ENCODE measurements at places on chromosomes 2 and 18.

- no peak for DNase-seq
Observed at GRCh38 chr2:46703588-46703987, 212.0 kb downstream of the MCFD2 start.

- DNase-seq, result no peak
Observed at GRCh38 chr2:156129227-156129626, 203.3 kb downstream of the NR4A2 start.

DNA sequence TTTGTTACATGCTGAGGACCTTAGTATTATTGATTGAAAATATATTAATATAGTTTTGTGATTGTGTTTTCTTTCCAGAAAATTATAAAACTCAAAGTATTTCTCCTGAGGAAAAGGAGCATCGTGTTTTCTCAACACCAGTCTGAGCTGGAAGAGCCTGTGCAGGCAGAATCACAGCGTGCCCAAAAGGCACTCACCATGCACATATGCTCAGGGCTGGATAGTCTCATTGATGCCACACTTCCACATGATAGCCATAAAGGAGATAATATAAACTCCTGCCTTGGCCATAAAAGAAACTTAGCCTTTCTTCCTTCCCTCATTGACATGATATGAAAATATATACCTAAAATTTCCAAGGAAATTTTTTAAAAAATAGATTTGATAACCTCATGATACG lies 4.0 kb downstream of the PDE1A start:
- no peak for DNase-seq

DNA sequence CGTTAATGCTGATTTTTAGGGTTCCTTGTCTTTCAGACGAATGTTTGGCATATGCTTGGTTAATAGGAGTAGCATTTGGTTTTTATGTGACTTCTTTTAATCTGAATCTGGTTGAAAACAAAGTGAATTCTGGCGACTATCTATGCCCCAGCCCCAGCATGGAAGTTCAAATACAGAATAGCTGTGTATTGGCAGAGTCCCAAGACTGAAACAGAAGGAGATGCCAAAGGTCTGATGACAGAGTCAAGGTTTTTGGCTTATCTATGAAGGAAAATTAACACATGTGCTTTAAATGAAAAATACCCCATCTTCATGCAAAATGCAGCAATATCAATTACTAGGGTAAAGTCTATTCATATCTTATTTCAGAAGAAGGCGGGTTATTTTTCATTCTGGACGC lies 734.8 kb upstream of the NXPH2 start:
- no peak for DNase-seq

DNA sequence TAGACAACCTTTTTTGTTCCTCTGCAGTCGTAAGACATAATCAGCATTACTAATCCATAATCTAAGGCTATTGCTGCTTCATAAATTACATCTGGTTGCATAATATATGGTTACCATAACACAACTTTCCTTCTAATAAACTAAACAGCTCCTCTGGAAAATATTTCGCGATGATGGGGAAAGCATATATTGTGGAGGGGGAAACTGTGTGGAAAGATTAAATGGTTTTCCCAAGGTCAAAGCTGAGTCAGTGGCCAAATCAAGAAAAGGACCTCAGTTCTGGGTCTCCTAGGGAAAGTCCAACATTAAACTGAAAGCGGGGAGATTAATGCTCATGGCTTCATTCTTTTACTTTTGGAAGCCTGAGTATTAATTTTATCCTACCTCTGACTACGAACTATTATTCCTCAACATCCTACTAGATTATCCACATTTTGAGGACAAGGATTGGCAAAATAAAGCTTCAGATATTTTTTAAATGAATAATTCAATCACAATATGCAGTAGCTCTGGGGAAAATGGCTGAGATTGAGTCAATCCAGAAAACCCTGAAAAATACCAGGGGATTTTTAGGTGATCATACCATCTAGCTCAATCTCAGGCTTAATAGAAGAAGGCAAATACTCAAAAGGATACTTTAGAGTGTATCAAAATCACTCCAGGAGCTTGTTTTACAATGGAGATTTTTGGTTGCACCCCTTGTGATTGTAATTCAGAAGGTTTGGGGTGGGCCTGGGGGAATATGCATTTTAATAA lies 33.8 kb upstream of the STK17B start:
- DNase-seq, result peak; percentile 16

DNA sequence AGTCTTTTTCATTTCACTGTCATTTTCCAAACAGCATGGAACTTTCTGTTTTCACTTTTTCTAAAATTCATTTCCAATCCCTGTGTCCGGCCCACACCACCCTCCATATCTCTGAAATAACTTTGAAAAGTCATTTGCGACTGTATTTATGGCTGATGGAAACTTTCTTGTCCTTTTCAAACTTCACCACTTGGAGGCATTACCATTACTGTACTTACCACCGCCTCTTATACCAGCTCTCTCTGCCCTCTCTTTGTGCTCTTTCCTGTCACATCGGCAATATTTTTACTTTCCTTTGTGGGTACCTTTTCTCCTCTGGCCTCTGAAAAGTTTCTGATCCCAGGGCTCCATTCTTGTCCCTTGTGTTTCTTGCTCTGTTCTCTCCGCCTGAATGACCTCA lies 39.5 kb upstream of the IL1RL1 start:
- no peak for DNase-seq

GRCh38 chr2:6163932-6164331 lies 471.7 kb downstream of the SOX11 start:
- DNase-seq, result no peak

DNA sequence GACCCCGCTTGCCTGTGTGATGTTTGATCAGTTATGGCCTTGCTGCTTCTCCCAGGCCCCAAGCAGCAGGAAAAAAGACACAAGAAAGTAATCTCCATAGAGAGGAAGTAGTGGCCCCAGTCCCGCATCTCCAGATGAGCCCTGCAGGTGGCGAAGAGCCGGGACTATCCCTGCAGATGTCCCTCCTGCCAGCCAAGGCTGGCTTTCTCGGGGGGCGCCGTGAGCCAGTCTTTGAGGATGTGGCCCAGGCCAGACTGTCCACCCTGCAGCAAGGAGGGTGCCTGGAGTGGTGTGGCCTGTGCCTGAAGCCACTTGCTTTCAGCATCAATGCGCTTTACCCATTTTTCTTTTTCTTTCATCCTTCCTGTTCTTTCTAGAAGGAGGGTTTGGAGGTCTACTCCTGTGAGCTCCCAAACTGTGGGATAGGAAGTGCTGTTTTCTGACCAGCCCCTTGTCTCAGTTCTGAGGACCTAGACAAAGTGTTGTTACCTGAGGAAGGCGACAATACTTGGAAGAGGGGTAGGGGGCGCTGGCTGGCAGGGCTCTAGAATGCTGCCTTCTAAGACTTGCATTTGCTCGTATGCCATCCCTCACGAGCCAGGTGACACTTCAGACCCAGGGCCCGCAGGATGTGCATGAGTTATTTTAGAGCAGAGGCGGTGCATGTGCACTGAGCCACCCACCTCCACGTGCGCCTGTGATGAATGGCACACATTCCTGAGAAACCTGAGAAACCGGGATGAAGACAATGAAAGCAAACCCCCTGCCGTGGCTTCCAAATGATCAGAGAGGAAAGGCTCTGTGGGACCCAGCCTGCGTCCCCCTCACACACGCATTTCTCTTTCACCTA lies 255.8 kb downstream of the FBXO15 start:
- no peak for DNase-seq

GRCh38 chr18:49072524-49072934 lies 121.8 kb upstream of the SMAD7 start:
- peak; percentile 28 for DNase-seq

- DNase-seq, result no peak
Observed at GRCh38 chr18:3721771-3722648, 272.0 kb downstream of the TGIF1 start.

DNA sequence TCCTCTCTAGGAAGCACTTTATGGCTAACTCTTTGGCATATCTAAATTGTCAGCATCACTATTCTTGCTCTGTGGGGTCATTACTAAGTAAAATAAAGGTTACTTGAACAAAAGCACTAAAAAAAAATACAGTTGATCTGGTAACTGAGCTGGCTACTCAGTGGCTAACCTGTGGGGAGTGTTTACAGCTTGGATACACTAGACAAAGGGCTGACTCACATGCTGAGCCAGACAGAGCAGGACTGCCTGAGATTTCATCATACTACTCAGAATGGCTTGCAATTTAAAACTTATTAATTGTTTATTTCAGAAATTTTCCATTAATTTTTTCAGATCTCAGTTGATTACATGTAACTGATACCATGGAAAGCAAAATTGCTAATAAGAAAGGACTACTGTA lies 1690.4 kb upstream of the SLC39A10 start:
- DNase-seq, result peak; percentile 93

DNA sequence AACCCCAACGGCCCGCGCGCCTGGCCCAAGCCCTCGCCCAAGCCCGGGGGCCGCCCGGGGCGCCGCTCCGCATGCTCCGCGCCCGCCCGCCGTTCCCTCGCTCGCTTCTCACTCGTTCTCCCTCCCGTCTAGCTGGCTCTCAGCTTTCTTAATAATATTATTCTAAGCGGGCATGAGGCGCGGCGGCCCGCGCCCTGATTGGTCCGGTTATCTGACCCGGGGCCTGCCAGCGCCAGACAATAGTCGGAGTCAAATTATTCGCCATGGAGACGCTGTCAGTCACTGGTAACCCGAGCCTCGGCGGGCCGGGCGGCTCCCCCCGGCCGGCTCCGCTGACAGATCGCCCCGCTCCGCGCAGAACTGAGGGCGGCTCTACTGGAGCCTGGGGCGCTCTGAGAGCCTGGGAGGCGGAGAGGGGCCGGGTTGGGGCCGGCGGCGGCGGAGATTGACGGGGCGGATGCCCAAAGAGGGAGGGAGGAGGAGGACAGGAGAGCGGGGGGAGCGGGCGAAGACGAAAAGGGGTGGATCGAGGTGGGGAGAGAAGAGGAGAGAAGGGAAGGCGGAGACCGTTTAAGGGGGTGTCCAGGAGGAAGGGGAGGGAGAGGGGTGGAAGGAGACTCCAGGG lies at the start of gene SIX2:
Gene SIX2 (minus strand): TSS at position 150 of the 625 bp plus-strand sequence. CDS start 342 bp downstream, outside the sequence.
- DNase-seq, result peak; percentile 92

GRCh38 chr18:46199515-46200147 lies 95.4 kb downstream of the HAUS1 start:
- DNase-seq, result no peak

DNA sequence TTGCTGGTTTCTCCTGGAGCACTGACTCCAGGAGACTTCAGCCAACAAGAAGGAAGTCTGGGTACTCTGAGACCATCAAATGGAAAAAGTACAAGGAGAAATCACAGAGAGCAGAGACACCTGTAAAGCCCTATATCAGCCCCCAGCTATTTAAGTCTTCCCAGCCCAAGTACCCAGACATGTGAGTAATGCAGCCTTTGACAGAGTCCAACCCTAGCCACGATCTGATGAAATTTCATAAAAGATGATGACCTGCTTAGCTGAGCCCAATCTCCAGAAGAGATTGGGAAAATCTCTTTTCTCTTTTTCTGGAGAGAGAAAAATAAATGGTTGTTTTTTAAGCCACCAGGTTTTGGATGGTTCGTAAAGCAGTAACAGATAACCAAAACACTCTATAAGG lies 196.6 kb downstream of the NBAS start:
- DNase-seq, result peak; percentile 44

DNA sequence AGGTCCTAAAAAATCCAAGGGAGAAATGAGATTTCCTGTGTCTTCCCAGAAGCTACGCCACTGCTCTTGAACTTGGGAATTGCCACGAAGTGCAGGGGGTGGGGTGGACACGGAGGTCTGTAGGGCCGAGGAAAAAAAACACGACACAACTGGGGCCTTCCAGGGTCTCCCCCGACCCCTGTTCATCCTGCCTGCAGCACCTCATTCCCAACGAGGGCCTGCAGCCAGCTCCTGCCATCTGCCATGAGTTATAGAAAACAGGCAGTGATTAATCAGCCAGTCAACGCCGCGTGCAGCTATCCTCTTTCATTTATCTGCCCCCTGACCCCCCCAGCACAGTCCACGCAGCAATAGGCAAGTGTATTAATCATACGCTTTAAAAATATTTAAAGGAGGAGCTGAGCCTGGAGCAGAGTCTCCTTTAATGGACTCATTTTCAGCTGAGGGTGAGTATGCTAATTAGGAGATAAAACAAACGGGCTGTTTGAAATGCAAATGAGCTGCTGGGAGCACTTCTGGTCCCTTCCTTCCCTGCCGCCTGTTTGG lies 209.9 kb downstream of the TFCP2L1 start:
- peak; percentile 99 for DNase-seq

- no peak for DNase-seq
Observed at GRCh38 chr2:71839826-71840225, 307.8 kb downstream of the CYP26B1 start.

DNA sequence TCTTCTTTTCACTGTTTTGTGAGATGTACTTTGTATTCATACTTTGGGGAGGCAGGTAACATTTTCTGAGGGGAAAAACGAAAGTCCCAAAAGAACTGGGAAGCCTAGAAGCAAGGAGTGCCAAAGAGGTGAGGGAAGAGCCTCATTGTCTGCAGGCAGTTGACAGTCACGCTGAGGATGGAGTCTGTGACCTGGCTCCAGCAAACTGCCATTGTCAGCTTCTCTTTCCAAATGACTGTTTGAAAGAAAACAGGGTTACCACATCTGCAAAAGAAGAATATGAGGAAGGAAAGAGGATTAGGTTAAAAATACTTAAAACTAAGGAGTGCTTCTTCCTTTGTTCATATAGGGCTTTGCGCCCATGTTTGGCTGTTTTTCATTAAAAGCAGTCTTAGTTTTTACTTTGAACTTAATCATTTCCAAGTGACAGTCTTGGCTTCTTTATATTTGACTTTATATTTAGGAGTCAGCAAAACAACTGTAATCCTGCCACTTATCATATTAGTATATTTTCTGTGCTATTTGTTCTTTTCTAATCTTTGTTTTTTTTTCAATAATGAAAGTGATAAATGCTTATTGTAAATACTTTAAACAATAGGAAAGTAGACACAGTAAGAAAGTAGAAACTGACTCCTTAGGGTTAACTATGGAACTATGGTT lies 35.0 kb downstream of the CERS6 start:
- DNase-seq, result peak; percentile 13

DNA sequence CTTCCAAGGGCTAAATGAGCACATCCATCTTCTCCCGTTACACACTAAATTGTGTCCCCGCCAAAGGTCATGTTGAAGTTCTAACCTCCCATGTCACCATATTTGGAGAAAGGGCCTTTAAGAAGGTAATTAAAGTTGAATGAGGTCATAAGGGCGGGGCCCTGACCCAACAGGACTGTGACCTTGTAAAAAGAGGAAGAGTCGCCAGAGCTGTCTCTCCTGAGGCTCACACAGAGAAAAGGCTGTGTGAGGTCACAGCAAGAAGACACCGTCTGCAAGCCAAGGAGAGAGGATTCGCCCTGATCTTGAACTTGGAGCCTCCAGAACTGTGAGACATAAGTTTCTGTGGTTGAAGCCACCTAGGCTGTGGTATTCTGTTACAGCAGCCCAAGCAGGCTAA lies 24.1 kb downstream of the TRABD2A start:
- no peak for DNase-seq

- no peak for DNase-seq
Observed at GRCh38 chr2:12726271-12726670, 9.5 kb downstream of the TRIB2 start.

DNA sequence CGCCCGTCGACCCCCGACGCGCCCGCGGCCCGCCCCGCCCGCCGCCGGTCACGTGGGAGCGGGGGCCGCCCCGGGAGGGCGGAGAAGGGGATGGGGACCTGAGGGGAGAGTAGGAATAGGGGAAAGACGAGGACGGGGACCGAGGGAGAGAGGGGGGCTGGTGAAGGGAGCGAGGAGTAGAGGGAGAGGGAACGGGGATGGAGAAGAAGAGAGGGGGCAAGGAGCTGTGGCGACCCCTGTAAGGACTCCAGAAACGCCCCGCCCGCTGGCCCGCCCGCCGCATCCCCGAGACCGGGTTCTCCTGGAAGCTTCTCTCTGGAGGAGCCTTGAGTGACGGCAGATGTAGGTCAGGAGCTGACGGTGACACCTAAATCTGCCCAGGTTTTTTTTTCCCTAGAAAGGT lies 615 bp downstream of the ADNP2 start:
- DNase-seq, result peak; percentile 41
